ENCODE measurements at places on chromosomes 2 and 18.

GRCh38 chr2:181466661-181467576 lies 9.7 kb downstream of the ITGA4 start:
- no peak for ATAC-seq

- no peak for ATAC-seq
These were observed 88.0 kb upstream of the RTN4 start for GRCh38 chr2:55138014-55138881.

DNA sequence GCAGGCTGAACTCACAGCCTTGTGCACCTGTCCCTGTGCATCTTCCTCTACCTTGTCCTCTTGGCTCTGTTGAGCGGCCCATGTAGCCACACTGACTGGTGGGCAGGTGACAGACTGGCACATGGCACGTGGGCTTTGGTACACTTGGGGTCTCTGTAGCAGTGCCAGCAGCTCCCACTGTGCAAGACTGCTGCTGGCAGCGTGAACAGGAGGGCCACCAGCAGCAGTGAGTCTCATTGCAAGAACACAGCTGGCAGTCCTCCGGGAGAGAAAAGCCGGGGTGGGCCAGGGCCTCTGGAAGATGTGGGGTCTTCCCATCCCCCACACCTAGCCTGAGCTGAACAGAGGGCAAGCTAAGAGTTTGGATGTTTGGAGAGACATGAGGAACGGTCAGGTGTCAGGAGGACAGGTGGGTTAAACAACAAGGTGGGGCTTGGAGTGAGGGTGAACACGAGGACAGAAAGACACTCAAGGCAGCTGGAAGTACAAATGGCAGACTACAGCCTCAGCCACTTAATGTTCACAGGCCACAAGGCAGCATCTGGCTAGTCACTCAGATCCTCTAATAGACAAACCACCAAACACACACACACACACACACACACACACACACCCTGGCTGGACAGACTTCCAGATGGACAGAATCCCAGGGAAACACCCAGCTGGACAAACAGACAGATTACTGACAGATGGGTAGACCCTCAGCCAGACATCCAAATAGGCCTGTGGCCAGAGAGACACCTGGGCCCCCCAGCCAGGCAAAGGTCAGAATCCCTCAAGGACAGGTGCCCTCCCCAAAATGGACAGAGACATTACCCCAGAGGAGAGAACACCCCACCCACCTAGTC lies 2.3 kb upstream of the PTPN18 start:
- no peak for ATAC-seq

- ATAC-seq, result no peak
These were observed 23.0 kb downstream of the BIN1 start for GRCh38 chr2:127083819-127084503.
